ENCODE measurements at places on chromosomes 5 and 9.

DNA sequence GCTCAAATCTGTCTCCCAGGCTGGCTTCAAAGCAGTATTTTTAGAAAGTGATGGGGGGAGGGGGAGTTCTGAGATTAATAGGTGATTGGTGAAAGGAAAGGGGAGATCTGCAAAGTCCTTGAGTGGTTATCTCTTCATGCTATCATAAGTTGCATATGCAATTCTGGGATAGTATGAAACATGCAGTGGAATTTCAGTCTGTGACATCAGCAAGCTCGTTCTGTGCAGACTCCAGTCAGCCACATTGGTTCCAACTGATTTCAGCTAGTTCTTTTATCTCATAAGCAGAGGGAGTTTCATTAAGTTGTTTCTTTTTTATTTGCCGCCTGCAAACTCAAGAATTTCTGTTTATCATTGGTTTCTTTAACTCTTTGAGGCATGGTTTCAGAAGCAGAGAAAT lies 180.5 kb upstream of the SH3GL2 start:
- DNase-seq, result no peak

DNA sequence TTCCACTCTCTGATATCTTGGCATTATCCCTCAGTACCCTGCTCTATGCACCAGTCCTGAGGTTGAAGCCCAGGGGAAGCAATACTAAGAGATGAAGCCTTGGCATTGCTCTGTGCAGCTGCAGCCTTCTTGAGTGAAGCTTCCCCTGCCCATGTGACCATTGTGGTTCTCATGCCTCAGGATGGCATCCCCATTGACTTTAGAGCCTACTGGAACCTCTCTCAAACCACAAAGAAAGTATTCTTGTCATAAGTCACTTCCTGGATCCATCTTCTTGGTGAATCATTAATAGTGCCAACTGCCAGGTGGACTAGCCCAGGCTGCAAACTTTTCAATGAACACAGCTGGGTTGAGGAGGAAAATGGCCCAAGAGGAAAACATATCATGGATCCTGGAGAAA lies 283.9 kb upstream of the RFX3 start:
- no peak for DNase-seq

DNA sequence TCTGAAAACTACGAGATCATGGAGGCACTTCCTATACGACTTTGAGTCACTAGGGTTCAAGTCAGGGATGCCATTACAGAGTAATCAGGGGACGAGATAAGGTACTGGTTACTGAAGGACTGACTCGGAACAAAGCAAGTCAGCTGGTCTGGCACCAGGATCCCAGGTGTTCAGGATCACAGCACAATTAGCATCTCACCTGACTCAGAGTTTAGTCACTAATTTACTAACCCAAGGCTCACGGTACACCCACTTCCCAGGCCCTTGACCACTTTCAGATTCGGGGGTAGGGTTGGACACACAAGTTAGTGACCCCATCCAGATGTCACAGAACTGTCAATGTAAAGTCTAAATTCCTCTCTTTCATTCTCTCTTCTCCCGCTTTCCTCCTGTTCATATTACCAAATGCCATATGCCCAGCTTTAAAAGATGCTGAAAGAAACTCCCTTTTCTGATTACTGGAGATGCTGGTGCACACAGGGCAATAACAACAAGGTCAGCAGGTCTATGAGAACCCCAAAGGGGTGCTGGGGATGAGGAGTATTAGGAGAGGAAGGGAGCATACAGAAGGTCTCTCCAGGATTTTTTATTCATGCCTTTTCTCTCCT lies 657.8 kb downstream of the TLE1 start:
- no peak for DNase-seq

DNA sequence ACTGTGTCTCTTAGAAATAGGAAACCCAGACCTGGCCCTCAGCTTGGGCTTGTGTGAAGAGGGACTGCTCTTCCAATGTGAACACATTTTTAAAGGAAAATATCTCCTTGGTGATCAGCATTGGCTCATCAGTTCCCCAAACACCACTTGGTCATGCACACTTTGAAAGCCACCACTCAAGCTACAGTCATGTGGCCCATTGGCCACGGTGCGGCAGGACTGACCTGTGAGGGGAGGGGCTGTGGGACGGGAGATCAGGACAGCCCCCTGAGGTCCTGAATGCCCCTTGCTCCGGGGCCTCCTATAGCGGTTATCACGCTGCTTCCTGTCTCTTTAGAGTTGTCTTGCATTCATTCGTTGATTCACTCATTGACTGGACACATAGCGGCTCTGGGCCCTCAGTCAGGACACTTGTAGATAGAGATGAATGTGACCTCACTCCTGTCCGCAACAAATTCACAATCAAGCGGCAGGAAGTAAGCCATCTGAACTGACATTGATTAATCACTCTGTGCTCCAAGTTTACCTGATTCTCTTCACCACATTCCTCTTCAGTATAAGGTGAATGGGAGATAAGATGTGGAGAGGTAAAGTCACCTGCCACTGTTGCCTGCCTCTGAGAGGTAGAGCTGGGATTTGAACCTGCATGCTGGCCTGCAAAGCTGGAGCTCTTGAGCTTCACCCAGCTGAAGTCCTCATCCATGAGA lies 73.1 kb downstream of the COL15A1 start:
- no peak for DNase-seq

- peak; percentile 61 for DNase-seq
Measured at GRCh38 chr9:113131689-113132151, 19.1 kb upstream of the SLC31A2 start.

DNA sequence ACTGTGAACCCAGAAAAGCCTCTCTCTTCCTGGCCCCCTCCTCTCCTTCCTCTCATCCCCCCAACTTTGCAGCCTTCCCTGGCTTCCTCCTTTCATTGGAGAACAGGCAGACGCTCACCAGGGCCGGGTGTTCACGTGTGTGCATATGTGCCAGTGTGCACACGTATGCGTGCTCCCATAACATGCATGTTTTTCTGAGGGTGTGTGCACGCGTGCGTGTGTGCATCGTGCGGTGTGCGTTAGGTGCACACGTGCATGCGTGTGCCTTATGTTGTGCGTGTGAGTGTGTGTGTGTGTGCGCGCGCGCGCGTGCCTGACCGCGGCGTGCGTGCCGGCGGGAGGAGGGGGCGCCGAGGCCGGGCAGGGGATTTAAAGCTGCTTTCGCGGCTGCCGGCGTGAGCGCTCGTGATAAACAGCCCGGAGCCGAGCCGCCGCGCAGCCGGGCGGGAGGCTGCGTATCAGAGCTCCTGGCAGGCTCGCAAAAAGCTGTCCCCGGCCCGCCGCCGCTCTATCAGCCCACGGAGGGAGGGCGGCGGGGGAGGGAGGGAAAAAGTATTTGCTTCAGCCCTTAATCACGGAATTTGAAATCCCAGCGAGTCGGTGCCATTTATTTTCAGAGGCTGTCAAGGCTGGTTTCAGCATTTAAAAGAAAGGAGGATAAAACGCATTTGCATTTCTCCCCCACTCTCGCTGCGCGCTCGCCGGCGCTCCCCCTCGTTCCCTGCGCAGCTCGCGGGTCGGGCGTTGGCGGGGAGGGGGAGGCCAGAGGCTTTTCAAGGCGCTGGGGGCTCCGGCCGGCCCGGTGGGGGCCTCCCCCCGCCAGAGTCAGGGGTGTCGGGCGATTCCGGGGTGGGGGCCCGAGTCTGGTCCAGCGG lies 183.9 kb downstream of the C9orf50 start:
- peak; percentile 72 for DNase-seq

DNA sequence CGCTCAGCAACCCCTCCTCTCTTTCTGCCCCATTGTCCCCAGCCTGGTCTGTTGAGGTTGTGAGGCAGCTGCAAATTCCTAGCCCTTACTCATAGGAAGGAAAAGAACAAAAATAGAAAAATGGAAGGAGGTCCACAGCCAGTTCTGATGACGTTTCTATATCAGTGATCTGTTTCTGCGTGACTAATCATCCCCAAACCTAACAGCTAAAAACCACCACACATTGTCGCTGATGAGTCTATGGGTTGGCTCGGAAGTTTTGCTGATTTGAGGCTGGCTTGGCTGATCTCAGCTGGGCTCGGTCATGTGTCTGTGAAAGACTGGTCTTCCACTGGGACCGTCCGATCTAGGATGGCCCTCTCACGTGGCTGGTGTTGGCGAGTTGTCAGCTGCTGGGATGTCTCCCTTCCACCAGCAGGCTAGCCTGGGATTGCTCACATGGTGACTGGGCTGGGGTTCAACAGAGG lies 200.6 kb upstream of the ZNF618 start:
- no peak for DNase-seq

DNA sequence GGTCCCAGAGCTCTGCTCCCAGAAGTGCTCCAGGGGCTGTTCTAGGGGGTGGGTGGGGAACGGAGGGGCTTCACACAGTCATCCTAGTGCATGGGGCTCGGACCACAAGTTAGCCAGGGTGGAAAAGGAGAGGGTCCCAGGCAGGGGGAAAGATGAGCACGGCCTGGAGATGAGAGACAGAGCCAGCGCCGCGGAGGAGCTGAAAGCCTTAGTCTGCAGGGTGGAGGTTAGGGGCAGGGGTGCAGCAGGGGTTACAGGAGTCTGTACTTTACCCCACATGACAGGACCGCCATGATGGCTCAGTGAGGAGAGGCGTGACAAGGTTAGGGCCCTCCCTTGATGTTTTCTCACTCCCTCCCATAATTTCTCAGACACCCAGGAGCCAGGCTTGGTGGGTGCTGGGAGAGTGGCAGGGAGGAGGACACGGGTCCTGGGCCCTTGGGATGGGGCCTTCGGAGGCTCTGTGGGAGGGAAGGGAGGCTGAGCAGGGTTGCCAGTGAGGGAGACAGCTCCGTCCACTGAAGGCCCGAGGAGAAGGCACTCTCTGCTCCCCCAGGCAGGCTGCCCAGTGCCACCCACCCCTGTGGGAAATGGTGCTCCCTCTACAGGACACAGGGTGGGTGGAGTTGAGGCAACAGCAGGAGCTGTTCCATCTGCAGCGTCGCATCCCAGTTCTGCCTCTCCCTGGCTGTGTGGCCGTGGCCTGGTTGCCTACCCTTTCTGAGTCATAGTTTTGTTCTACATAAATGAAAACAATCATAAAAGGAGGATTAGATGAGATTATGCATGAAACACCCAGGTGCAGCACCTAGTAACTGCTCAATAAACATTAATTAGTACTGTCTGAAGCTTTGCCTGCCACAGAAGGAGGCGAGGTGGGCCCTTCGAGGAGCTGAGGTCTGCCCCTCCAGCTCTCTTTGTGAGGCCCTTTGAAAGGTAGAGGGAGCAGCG lies 66.2 kb downstream of the NDST1 start:
- DNase-seq, result no peak

- no peak for DNase-seq
Measured at GRCh38 chr5:97406946-97407676, 224.1 kb upstream of the RIOK2 start.

- no peak for DNase-seq
Measured at GRCh38 chr9:17401858-17402257, 177.0 kb upstream of the SH3GL2 start.

DNA sequence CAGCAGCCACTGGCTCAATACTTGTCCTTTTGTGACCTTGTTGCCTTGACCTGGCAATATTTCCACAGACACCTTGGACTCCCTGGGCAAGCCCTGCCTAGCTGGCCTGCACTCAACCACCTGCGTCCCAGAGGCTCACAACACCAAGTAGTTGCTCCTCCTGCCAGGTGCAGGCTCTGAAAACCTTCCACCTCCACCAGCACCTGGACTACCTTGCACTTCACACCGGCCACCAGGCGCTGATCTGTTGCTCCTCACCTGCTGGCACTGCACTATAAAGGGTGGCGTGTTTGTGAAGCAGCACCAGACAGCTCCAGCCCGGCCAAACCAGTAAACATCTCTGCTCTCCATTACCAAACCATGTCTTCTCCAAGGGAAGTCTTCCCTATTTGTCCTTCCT lies 997.7 kb downstream of the PTPRD start:
- no peak for DNase-seq

DNA sequence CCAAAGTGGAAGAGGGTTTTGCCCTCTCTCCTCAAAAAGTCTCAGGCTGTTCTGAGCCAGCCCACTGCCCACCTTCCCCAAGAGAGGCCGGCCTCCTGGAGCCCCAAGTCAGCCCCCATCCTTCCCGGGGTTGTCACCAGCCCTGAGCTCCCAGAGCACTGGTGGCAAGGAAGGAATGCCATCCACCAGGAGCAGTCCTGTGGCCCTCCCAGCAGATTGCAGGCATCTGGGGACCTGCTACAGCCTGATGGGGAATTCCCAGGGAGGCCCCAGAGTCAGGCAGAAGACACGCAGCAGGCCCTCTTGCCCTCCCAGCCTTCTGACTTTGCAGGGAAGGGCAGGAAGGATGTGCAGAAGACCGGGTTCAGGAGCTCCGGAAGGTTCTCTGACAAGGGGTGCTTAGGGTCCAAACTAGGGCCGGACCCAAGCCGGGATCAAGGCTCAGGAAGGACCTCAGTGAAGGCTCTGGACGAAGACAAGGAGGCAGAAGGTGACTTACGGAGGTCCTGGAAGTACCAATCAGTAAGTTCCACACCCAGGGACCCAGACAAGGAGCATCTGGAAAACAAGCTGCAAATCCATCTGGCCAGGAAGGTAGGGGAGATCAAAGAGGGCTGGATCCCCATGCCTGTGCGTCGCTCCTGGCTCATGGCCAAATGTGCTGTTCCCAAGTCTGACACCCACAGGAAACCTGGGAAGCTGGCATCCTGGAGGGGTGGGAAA lies 3.7 kb downstream of the SPATA31E1 start:
- DNase-seq, result no peak

DNA sequence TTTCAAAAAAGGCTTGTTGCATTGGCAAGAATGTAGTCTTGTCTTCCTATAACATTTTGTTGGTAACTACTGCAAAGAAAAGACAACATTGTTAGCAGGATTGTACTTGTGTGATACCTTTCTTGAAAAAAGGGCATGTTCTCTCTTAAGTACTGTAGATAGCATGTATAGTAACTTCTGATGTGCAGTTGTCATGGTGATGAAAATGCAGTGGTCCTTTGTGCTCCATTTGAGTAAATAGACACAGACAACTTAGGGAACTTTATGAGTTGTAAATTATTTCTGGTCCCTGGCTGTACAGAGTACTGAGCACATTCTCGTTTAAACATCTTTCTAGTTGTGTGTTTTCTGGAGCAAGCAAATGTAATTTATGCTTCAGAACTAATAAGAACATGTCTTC lies 103.3 kb downstream of the CD180 start:
- no peak for DNase-seq

- DNase-seq, result no peak
Measured at GRCh38 chr5:139862803-139863202, 67.2 kb downstream of the PSD2 start.

GRCh38 chr5:60794691-60795090 lies 49.4 kb downstream of the ELOVL7 start:
- no peak for DNase-seq

DNA sequence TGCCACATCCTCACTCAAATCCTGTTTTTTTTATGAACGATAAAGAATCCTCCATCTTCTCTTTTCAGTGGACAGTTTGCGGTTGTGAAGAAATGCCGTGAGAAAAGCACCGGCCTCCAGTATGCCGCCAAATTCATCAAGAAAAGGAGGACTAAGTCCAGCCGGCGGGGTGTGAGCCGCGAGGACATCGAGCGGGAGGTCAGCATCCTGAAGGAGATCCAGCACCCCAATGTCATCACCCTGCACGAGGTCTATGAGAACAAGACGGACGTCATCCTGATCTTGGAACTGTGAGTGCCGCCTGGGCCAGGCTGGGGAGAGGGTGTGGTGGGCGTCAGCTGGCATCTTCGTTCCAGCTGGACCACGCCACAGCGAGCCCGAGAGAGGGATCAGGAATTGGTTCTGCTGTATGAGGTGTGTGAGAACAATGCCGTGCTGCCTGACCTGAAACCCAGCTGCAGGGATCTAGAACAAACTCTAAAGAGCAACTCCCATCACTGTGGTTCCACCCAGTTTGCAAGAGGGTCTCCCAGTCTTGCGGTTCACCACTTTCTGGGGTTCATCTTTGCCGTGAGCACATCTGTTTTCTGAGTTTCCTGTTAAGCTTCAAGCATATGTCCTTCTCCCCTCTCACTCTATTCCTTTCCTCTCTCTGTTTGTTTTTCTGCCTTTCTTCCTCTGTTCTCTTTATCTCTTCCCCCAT lies 107.4 kb downstream of the DAPK1 start:
- no peak for DNase-seq
